ENCODE measurements at places on chromosomes 7 and 10. TPM values are rescaled to one million over a fixed set of nuclear protein-coding genes. Genes with fewer than 3 reads are reported as not detected.

TLX1 gene
- polyA plus RNA-seq = not detected

ALOX5 gene
- not detected for polyA plus RNA-seq

SRGN gene
- 137 TPM for polyA plus RNA-seq

CAMK1D gene
- polyA plus RNA-seq = 10.4 TPM

ENO4 gene
- 0.11 TPM for polyA plus RNA-seq

TMEM209 gene
- polyA plus RNA-seq = 12.9 TPM

HABP2 gene
- polyA plus RNA-seq = not detected

DENND2A gene
- 45.8 TPM for polyA plus RNA-seq

AGAP5 gene
- 3.3 TPM for polyA plus RNA-seq

OPTN gene
- 82.7 TPM for polyA plus RNA-seq

ABCF2 gene
- 31.0 TPM for polyA plus RNA-seq

GRCh38 chr7:45968856-45969541 lies 47.9 kb upstream of the IGFBP3 start:
- DNase-seq = no peak

- no peak for DNase-seq
Measured at GRCh38 chr7:27575613-27576012, 87.1 kb downstream of the HIBADH start.

- no peak for DNase-seq
Measured at GRCh38 chr7:149670288-149670687, 103.1 kb downstream of the ZNF467 start.

DNA sequence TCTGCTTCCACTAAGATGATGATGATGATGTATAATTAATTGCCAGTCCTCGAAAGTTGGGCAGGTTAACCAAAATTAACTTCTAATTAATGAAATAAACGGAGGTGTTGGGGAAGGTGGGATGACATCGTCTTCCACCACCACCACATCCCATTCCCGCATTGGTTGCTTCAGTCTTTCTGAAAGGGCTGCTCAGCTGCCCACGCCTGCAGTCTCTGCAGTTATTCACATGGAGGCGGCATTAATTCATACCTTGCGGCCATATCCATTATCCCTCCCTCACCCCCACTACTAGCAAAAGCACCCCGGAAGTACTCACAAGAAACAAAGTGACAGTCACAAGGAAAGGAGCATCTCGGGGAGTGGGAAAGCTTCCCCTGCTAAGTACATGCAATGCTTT lies 387.9 kb downstream of the DPP6 start:
- DNase-seq = no peak

- DNase-seq = no peak
Measured at GRCh38 chr7:34850681-34851080, 186.6 kb downstream of the DPY19L1 start.

GRCh38 chr7:67438198-67438882 lies 441.7 kb downstream of the TYW1 start:
- no peak for DNase-seq

DNA sequence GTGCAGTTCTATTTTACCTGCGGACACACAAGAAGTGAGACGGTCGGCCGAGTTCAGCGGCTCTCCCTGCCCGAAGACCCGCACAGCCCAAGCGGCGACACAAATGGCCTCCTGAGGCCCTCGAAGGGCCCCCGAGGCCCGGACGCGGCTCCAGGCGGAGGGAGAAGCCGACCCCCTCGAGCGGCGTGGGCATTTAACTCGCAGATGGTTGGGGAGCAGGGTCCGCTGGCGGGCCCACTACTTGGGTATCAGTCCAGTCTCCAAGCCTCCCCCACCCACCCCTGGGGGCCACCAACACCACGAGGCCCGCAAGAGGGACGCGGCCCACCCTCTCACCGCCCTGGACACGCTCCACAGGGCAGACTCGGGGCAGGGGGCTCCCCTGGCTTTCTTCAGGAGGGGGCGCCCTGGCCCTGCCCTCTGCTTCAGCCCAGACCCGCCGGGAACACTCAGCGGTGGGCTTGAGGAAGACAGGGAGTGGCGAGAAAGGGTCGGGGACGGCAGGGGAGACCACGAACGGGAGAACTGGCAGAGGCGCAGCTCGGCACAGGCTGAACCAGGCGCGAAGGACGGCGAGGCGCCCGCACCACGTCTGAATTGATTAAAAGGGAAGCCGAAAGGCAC lies 1.7 kb downstream of the IGF2BP3 start:
- DNase-seq = no peak

DNA sequence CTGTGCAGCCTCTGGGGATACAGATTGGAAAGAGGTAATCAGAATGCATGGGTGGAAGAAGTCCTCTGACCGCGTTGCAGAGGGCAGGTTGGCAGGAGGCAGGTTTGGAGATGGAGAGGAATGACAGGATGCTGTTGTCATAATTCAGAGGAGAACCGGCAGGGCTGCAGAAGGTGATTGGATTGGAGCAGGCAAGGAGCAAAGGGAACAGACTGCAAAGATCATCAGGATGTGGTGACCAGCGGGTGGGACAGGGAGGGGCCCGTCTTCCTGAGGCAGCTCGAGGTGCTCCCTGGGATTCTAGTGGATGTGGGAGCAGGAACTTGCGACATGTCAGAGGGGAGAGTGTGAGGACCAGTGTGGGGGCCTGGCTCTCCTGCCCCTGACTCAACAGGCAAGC lies 78.5 kb upstream of the PPIF start:
- DNase-seq = no peak

DNA sequence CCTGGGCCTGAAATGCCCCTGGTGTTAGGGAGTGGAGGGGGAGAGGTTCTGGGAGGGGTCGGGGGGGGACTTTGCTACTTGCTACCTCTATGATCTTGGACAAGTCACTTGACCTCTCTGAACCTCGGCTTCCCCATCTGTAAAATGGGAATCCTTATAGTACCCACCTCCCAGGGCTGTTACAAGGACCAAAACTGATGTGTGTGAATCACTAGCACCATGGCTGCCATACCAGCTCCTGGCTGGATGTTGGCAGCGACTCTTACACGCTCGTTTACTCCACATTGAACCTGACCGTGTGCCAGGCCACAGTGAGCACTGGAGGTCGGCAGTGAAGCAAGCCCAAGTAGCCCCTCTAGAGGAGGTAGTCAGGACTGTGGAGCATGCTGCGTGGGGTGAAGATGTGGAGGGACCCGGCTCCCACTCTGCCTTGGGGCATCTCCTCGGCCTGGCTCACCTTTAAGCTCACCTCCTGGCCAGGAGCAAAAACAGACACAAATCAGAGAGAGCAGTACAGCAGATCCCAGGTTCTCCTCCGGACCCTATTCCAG lies 28.9 kb downstream of the PPIF start:
- DNase-seq = no peak

DNA sequence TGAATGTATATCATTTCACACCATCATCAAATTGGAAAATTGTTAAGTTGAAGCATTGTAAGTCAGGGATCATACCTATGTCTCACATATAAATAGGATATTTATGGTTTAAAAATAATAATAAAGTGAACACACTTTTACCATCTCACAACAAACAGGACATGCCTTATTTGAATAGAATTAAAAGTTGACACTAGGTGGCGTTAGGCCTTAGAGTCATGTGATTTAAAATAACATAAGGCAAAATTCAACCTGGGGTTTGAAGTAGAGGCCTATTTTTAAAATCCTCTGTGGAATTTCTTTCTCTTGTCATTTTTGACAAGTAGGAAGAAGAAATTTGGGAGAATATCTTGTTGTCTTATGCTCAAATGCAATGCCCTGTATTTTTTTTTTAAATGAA lies 184.7 kb upstream of the PCDH15 start:
- no peak for DNase-seq

DNA sequence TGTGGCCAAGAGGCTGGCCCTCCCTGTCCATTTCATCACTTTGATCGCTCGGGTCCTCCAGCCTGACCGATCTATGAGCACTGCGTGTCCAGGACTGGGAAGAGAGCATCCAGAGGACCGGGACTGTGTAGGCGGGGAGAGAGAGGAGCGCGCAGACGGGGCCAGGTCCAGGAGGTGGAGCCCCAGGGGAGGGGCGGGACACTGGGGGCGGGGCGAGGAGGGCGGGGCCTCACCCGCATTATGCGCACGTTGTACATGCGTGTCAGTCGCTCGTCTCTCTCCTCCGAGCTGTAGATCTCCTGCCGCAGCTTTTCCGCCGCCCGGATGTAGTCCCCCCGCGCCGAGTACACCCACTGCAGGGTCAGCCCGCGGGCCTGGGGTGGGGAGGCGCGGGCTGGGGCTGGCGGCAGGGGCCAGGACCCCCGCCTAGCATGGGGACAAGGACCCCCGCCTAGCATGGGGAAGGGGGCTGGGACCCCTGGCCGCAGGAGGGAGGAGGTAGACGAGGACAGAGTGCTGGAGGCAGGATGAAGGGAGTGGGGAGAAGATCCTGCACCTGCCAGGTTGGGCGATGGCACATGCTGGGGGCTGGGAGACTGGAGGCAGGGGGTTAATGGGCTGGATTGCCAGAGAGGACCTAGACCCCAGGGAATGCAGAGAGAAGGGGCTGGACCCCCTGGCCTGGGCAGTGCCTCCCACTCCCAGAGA lies 14.3 kb downstream of the MOSPD3 start:
- peak; percentile 59 for DNase-seq

- DNase-seq = no peak
Measured at GRCh38 chr7:7181519-7182155, 707 bp upstream of the C1GALT1 start.

GRCh38 chr10:807958-808353 lies 118.5 kb upstream of the DIP2C start:
- DNase-seq = no peak

DNA sequence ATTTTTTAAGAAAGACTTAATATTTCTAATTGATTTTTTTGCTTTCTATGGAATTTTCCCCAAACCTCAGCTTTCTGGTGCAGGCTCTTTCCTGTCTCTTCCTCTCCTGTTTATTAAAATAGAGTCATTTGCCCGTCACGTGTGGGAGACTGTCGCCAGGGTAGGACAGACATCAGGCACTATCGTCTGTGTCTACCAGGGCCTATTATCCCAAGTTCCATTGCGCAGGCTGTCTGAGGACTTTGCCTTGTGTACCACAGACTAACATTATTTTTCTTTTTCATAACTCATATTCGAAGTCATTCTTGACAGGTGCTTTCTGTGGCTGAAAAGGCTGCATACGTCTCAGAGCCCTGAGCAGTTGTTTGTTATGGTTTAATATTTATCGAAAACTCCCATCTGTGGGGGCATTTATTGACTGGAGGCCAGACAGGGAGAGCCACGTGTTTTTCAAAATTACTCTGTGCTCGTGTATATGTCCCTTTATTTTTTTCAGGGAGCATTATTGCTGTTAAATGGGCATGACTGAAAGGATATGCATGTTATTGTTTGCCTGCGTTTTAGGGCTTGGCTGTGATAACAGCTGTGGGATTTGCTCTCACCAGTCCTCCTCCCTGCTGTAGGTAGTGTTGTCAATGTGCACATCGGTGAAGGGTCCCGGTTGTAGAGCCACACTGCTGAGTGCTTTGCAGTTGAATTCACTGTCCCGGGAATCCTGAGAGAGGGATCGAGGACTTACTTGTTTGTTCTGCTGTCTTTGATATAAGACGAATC lies 89.8 kb downstream of the CAMK1D start:
- no peak for DNase-seq

DNA sequence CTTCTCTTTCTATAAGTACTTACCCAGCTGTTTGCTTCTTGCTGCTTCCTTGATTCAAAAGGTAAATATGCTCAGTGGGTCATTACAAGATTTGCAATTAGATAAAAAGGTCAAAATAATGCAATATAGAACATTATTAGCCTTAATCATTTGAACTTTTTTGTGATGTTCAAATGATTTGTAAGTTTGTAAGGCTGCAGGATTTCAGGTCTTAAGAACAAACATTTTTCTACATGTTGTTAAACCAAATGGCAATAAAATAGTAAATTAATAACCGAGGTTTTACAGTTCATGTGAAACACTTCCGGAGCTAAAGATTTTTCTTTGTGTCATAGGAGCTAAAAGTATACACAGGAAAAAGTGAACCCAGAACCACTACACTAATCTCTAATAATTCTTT lies 16.2 kb upstream of the SCIN start:
- DNase-seq = no peak

DNA sequence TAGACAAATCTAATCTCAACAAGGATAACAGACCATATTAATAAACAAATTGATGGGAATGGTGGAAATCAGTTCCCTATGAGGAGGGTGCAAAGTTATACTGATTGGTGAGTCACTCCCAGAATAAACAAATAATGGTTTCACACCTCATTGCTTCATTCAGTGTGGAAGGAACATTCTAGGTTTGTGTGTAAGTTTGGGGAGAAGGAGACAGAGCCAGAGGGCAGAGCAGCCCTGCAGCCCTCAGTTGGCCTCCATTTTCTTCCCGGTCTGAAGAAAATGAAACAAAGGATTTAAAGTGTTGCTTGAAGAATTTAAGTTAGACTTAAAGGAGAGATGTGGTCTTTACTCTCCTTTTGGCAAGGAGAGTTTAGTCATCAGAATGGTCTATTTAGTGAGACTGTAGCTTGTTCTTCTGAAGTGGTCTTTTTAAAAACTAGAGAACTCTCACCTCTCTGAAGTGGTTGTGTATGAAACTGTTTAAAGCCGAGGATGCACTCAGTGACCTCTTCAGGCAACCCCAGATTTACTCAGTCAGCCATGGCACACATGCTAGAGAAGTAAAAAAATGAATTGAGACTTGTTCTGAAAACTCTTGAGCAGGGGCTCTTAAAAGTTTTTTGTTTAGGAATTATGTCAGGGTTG lies 27.2 kb downstream of the IKZF1 start:
- DNase-seq = no peak

GRCh38 chr7:137625197-137625596 lies 221.6 kb downstream of the DGKI start:
- no peak for DNase-seq

DNA sequence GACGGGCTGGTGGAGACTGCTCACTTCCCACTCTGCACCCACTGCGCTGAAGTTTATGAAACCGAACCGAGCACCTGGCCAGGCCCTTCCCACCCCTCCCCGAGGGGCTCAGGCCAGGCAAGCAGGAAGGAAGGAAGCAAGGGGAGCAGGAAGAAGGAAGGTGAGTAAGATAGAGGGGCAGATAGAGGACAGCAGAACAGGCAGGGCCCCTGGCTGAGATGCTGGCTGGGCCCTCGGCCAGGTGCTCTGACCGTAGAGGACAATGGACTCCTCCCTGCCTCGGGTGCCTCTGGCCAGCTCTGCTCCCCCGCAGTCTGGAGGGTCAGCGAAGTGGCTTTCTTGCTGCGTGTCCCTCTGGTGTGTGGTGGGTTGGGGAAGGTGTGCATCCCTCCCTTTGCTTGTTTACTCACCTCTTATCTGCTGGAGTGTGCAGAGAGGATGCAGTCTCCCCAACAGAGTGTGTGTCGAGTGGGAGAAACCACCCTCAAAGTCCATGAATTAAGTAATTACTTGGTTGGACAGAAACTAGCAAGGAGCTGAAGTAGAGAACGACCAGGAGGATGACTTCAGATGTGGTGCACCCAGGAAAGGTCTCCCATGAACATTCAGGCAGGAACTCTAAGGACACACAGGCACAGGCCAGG lies 82.8 kb upstream of the PPP2R2D start:
- DNase-seq = no peak

DNA sequence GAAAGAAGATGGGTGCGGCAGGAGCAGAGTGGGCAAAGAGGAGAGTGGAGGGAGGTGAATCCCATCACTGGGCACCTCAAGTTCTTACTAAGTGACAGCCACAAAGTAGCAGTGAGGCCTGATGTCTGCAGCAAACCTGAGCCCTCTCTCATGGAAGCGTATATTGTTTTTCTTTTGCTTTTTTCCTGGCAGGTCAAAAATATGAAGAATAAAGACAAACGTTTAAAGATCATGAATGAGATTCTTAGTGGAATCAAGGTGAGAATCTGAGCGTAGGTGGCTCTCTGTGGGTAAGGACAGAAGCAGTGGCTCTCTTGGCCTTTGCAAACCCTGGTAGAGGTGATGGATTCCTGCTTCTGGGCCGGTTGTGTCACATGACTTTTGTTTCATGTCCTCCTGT lies 22.8 kb downstream of the ABCC2 start:
- DNase-seq = no peak

Measured in AG04450 (cell line).